ENCODE measurements at places on chromosomes 5 and 9.
A peak's percentile ranks its signal among the peaks of the same experiment; 100 is the strongest.

- DNase-seq = no peak
Measured at GRCh38 chr9:110252509-110253139, 3.7 kb downstream of the TXN start.

GRCh38 chr5:59193616-59194319, 610.9 kb downstream of the RAB3C start:
- DNase-seq = peak; percentile 28

GRCh38 chr9:70013598-70014196, 30.0 kb upstream of the MAMDC2 start:
- no peak for DNase-seq

GRCh38 chr5:96043446-96043845, 81.8 kb upstream of the ELL2 start:
- no peak for DNase-seq

GRCh38 chr5:145715412-145715811, 119.7 kb downstream of the PRELID2 start:
- DNase-seq = no peak

DNA sequence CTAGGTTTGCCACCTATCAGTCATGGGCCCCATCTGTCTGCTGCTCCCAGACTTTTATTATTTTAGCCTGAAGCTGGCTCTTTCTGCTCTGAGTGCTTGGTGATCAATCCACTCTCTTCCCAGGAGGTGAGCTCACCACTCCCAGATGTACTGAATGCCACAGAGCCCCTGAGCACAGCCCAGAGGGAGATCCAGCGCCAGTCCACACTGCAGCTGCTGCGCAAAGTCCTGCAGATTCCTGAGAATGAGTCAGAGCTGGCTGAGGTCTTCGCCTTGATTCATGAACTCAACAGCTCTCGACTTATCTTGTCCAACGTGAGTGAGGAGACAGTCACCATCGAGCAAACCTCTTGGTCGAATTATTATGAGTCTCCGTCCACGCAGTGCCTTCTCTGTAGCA, 36.0 kb downstream of the HMGXB3 start:
- DNase-seq = no peak

DNA sequence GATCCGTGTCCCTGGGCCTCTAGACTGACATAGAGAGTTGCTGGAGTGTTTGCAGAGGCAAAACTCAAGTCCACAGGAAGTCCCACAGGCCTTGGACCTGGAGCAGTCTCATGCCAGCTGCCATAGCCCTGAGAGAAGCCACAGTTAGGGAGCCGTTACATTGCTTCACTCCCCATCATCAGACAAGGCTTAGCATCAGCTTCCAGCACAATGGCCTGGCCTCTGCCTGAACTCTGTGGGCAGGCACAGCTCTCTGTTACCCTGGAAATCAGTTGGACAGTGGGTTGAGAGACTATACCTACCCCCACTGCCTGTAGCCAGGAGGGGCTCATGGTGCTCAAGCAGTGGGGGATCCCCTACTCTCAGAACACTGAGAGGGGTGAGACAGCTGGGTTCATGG, 16.2 kb upstream of the C9orf72 start:
- DNase-seq = no peak

DNA sequence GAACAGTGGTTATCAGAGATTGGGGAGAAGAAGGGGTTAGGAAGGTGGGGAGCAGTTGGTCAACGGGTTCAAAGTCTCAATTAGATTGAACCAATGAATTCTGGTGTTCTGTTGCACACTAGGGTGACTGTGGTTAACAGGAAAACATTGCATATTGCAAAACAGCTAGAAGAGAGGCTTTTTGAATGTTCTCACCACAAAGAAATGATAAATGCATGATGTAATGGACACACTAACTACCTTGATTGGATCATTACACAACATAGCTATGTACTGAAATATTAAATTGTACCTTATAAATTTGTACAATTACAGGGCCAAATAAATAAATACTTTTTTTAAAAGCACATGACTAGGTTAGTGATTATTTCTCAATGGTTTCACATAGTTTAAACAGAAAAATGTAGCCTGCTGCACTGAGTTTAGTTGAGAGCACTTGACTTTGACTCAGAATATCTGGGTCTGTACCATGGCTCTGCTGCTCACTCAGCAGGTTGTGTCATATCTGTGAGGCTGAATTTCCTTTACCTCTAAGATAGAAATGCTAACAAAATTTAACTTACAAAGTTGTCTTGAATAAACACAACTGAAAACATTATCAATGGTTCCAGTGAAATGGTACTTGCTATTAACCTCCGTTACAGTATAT, 30.4 kb downstream of the NUDT12 start:
- DNase-seq = no peak

- DNase-seq = no peak
Measured at GRCh38 chr9:110444911-110445310, 107.2 kb upstream of the TXNDC8 start.

DNA sequence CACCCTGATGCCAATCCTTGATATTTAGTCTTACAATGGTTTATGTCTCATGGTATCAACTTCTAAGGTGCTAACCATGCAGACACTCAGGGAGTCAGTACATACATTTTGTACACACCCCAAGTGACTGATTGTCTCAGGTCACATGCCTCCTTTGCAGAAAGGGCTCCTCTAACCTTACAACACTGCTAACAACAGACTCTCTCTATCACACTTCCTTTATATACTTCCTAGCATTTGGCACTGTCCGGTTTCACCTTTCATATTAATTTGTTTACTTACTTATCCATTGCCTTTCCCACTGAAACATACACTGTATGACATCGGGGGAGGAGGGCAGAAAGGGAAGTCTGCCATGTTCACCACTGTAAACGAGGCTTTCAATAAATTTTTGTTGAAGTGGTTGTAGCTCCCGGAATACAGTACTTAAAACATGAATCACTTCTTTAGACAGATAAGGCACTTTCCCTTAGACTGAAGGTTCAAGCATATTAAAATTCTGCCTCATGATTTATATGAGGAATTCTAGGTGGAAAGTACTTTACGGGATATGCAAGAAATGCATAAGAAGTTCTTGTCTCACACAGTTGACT, 20.6 kb downstream of the EMB start:
- DNase-seq = no peak

- no peak for DNase-seq
Measured at GRCh38 chr5:159752622-159753275, 163.5 kb upstream of the ADRA1B start.

GRCh38 chr5:139512786-139513390, 30.3 kb upstream of the STING1 start:
- no peak for DNase-seq

DNA sequence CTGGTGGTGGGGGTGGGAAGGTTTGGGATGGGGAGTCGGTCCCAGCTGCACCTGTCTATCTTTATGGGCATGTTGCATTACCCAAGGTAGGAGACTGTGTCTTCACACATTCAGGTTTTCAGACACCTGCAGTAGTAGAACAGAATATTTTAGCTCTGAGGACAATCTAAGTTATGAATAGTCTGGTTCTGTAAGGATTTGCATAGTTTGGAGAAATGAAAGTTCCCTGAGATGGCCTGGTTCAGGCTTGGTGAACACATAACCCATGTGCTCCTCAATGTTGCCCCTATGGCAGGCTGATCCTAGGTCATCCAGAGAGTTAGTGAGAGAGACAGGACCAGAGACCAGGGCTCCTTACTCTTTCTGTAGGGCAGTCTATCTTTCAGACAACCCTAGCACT, 20.7 kb downstream of the TNFSF8 start:
- DNase-seq = no peak

- DNase-seq = no peak
Measured at GRCh38 chr9:38360839-38361472, 31.5 kb upstream of the ALDH1B1 start.

GRCh38 chr5:124132843-124133242, 613.6 kb downstream of the ZNF608 start:
- no peak for DNase-seq

DNA sequence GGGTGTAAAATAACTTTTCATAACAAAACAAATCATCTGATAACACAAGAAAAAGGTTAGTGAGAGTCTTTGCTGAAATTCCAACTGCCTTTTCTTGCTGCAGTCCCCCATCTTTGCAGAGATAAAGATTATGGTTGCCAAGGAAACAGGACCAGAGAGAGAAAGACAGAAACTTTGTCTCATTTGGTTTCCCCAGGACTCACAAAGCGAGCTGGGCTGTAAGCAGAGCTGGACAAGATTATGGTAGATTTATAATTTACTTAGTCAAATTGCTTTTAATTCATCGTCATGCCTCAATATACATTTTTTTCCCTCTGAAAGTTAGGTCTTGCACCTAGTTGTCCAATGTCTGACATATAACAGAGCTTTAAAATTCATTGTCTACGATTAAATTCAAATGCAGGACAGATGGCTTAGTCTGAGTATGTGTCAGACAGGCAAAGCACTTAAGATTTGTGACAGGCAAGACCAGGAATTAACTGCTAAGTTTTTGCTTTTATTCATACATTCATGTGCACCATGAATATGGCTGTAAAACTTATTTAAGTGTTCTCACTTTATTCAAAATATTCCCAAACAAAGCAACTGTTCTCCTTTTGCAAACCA, 17.4 kb downstream of the ENC1 start:
- DNase-seq = no peak

DNA sequence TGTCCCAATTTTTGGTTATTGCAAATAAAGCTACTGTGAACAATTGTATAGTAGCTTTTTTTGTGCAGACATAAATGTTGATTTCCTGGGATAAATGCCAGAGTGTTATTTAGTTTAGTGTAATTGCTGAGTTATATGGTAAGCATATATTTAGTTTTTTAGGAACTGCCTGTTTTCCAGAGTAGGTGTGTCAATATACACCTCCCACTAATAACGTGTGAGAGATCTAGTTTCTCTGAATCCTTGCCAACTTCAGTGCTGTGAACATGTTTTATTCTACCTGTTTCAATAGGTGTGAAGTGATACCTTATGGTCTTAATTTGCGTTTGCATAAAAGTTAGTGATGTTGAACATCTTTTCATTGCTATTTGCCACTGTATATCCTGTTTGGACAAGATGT, 9.1 kb upstream of the OR2S2 start:
- no peak for DNase-seq
